CD4-positive, alpha-beta T cell treated with Interleukin-6 for 4 hours (primary cell): ENCODE measurements at places on chromosomes 5 and 9.

DNA sequence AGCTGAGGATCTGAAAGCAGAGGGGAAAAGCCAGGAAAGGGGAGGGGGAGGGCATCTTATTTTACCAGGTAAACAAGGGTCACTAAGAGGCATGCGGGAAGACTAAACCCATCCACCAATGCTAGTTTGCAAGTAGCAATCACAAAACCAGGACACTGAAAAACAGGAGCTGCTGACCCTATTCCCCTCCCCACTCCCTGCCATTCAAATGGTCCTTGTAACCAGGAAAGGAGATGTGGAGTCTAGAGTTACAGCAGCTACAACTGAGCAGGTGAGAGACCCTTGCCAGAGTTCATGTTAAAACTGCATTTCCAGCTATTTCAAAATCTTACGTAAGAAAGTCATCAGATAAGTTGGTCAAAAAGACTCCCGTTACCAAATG lies 85.3 kb upstream of the SIMC1 start:
- DNase-seq, result no peak

DNA sequence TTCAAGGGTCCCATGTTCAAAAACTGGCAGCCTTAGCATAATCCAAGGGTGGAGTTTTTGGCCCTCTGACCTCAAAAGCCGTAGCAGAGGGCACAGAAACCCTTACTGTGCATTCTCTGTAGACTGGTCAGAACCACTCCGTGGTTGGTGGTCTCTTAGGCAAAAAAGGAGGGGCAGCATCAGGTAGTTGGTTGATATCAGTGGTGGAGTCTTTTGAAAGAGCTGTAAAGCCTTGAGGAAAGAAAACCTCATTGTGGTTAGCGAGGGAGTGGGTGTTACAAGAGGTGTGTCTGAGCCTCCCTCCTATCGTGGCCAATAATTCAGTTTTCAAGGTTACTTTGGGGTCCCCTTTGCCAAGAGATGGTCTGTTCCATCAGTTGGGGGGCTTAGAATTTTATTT lies 40.9 kb downstream of the ARHGEF28 start:
- DNase-seq, result no peak

DNA sequence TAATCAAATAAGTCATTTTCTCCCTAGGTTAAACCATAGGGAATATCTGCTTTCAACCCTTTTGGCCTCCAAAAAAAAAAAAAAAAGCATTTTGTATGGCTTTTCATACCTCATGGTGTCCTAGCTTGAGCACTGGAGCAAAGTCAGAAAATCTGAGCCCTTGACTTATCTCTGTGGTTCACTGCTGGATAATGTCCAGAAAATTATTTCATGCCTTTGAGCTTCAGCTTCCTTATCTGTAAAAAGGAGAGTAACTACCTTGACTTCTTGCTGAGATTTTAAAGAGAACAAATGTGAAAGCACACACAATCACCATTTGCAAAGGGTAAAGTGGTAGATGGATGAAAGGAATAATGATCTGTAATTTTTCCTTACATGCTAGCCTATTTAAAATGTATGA lies 165.9 kb downstream of the ALDH1A1 start:
- DNase-seq, result no peak

- DNase-seq, result no peak
Observed at GRCh38 chr5:149635394-149635793, 54.1 kb downstream of the ARHGEF37 start.

- no peak for DNase-seq
Observed at GRCh38 chr5:125750861-125751186, 672.4 kb upstream of the GRAMD2B start.

- no peak for DNase-seq
Observed at GRCh38 chr9:68480807-68481206, 59.9 kb downstream of the TMEM252 start.

GRCh38 chr9:93893194-93893593 lies 62.0 kb downstream of the BARX1 start:
- no peak for DNase-seq

DNA sequence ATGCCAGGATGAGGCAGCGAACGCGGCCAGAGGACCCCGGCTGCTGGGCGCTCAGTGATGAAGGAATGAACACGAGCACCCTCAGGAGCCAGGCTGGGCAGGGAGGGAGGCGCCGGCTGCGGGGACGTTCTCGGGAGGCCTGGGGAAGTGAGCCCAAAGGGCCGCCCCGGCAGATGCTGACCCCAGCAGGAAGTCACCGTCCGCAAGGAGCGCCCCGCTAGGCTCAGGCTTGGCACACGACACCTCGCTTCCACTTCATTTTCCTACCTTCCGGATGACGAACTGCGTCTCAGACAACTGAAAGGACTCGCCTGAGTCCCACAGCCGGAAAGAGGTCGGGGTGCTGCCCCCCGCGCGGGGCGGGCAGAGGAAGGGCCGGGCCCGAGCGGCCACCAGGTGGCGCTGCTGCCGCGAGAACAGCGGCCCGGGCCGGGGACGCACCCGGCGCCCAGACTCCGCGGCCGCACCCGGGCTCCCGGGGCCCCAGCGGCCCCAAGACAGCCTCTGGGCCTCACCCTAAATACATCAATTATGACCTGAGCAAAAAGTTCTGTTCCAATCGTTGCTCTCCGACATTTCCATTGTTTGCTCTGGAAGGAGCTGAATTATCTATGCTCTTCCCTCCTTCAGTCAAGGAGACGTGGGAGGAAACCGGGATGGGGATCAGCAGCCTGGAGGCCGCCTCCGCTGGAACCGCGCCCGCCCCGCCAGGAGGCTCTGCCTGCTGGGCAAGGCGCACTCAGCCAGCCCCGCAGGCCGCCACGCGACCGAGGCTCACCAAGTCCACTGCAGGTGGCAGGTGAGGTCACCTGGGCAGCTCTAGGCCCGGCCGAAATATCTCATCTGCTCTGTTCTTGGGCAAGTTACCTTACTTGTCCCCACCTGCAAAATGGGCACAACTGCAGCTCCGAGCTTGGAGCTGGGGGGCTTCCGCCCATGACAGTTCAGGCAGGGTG lies 107.0 kb downstream of the ZNF354C start:
- DNase-seq, result peak; percentile 65

- no peak for DNase-seq
Observed at GRCh38 chr5:113123618-113124017, 147.0 kb downstream of the DCP2 start.

DNA sequence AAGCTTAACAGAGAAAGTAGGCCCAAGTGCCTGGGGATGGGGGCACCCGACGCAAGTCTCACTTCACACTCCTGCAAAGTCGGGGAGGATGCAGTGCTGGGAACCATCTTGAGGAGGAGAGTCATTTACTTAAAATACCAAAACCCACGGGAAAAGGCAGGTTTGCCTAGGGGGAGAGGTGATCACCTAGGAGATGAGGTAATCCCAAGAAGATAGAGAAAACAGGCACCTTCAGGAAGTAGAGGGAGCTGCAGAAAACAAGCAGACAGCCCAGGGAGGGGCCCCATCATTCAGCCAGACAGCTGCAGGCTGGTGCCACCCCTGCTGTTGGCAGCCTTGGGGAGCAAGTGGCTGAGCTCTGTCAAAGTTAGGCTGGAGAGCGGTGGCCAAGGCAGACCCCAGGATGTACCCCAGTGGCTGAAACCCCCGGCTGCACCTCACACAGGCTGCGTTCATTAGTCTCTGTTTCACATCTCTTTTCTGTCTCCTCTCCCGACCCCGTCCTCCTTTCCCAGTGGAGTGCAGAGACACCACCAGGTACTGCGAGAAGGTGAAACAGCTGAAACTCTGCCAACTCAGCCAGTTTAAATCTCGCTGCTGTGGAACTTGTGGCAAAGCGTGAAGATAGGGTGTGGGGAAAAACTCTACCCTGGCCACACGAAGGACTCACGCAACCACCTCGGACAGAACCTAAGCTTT lies 124.9 kb downstream of the SAXO1 start:
- DNase-seq, result no peak

GRCh38 chr9:14320271-14321181 lies 6.6 kb upstream of the NFIB start:
- no peak for DNase-seq

DNA sequence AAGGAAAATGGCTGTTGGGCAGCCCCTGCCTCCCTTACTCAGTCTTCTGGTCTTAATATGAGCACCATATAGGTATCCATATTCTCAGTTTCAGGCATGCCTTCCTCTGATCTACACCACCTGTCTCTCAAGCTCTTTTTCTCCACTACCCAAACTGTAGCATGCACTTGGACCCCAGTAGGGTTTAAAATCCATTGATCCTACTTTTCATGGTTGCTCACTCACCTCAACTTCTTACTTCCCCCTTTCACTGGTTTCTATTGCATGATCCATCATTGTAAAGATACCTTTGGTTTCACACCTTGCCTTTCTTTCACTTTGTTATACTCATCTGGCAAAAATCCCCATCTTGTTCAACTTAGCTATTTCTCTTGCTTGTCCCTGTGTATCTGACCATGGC lies 159.4 kb downstream of the KDM4C start:
- DNase-seq, result no peak
